ENCODE measurements at places on chromosomes 2 and 18.

DNA sequence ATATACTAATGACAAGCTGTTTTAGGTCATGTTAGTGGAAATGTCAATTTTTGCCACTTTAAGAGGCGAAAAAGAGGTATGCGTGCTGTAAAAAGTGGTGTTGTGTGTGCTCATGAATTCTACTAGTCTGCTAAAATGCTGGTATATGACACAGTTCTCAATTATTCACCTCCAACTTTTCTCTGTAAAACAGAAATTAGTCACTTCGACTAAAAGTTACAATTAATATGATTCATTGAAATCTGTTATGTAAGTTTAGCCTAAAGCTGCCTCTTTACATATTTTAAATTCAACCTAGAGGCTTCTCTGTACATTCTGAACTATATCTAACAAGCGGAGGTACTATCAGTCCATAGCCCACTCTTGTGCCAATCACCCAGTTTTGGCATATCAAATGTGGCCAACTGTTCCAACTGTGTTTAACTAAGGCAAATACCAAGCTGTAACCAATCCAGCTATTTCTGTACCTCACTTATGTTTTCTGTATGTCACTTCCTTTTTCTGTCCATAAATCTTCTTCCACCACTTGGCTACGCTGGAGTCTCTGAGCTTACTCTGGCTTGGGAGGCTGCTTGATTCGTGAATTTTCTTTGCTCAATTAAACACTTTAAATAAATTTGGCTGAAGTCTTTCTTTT is 20.8 kb downstream of the BAZ2B start:
- DNase-seq = no peak

- DNase-seq = no peak
Measured at GRCh38 chr2:15226661-15227060, 334.5 kb downstream of the NBAS start.

- DNase-seq = peak; percentile 45
Measured at GRCh38 chr2:46645681-46646162, 166.4 kb downstream of the TMEM247 start.

DNA sequence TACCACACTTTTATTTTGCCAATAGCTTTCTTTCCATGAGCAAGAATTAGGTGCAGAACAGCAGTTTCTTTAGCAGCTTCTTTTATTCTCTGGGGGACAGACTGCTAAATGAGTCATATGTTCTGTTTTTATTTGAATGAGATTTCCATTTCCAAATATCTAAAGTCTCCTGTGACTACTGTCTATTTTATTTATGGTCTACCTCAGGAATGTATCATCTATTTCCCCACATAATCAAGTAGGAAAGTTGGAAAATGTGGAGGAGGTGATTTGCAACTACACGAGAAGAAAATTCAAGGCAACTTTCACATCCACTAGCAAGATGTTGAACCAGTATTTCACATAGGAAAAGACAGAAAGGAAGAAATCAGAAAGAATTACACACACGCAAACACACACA is 139.9 kb upstream of the MEX3C start:
- DNase-seq = no peak

DNA sequence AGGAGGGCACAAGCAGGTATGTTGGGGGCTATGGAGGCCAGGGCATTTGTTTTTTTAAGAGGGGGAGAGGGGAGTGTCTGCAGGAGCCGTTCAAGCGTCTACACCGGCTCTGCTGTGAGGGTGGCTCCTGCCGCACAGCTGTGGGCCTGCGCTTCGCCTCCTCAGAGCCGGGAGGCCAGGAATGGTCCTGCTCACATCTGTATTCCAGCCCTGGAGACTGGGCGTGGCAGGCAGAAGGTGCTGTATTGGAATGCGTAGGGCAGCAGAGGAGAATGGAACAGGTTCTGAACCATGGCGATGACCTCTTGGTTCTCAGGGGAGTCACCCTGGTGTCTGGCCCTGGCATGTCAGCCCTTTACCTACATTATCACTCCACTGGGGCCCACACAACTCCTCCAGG is 26.8 kb upstream of the INHBB start:
- DNase-seq = no peak

DNA sequence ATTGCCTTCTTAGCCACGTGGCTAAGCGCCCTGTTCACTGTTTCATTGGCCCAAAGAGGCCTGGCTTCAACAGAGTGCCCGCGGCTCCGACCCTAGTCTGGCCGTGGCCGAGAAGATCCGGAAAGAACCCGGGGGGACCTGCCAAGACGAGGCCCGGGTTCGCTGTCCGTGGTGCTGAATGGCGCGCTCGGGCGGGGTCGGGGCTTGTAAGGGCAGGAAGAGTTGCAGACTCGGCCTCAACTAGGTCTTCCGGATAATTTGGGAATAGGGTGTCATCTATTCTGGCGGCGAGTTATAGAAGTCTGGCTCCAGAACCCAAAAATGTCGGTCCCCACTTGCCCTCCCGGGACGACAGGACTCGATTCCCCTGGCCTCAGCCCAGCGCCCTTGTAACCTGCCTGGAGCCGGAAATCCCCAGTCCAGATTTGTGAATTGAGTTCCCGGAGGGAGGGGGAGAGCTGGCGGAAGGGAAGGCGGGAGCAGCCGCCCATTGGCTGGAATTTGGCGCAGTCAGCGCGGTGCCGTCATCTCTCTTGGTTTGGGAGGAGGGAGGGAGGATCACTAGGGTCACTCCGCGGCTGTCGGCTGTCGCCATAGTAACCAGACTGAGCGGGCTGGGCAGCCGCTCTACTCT is 3.5 kb downstream of the CDK5R2 start:
- no peak for DNase-seq

DNA sequence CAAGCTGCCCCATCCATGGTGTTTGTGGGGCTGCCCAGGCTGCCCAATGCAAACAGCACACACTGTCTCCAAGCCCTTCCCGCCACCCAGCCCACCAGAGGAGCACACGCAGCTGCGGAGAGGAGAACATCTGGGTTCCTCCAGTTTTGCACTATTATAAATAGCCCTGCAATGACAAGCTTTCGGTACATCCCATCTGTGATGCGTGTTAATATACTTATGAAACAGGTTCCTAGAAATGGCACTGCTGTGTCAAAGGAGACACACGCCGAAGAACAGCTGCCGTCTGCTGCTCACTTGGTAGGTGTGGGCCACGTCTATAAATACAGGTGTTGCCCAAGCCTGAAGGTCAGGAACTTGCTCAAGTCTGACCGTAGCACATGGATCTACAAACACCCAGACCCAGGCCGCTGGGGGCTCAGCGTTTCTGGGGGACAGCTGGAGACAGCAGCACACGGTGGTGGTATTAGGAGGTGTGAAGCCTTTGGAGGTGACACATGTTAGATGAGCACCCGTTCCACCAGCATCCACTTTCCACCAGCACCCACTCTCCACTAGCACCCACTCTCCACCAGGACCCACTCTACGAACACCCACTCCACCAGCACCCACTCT is 34.3 kb downstream of the PXDN start:
- no peak for DNase-seq

- no peak for DNase-seq
Measured at GRCh38 chr2:204170411-204170810, 233.8 kb downstream of the ICOS start.

- no peak for DNase-seq
Measured at GRCh38 chr18:48826806-48827205, 124.0 kb downstream of the SMAD7 start.

GRCh38 chr18:59502274-59503175 is 143.5 kb upstream of the LMAN1 start:
- peak; percentile 75 for DNase-seq

GRCh38 chr18:59484561-59485328 is 125.7 kb upstream of the LMAN1 start:
- DNase-seq = peak; percentile 19

DNA sequence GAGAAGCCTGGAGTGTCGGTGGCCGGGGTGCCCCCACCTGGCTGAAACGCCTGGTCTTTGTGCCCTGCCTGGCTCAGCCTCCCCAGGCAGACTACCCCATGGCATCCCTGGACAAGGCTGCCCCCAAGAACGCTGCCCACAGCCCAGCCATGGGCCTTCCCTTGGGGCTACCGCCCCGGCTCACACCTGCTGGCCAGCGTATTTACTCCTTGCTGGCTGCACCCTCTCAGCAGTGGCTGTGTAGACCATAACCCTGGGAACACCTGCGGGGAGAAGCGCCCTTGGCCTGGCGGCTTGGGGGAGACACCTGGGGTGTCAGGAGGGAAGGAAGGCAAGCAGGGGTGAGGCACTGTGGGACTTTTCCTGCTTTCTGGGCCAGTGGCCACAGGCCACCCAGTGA is 17.3 kb downstream of the CAPN10 start:
- no peak for DNase-seq

- peak; percentile 24 for DNase-seq
Measured at GRCh38 chr2:36389091-36389564, 33.5 kb downstream of the CRIM1 start.

DNA sequence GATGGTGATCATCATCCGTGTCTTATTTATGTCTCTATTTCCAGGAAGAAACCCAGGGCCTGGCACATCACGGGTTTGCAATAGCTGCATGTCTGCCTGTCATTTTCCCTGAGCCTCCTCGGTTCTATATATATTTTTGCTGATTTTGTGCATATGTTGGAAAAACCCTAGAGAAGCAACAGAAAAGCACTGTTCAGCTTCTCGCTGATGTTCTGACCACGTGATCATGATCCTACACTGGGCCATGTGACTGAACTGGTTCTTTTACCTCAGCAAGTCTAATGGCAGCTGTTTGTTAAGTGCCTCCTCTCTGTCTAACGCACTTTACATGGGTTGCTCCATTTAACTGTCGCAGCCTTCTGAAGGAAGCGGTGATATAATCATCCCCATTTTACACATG is 71.3 kb downstream of the CMPK2 start:
- DNase-seq = no peak

Data from hepatic stellate cell (primary cell).